Cerebellum (tissue), 4 donors: ENCODE measurements at places on chromosomes 12 and 14. TPM values are rescaled to one million over a fixed set of nuclear protein-coding genes. Genes with fewer than 3 reads are reported as not detected.

HOXC9 gene
- not detected for total RNA-seq

P2RX2 gene
- total RNA-seq: not detected

CISTR gene
- total RNA-seq: not detected

PLEKHG7 gene
- total RNA-seq: not detected

ANKRD33 gene
- 0.09 TPM for total RNA-seq

PARP2 gene
- total RNA-seq: 19.4 TPM

LRFN5 gene
- 84.1 TPM for total RNA-seq

PTHLH gene
- not detected for total RNA-seq

ERP27 gene
- total RNA-seq: not detected

CD27 gene
- not detected for total RNA-seq

NFATC4 gene
- 16.8 TPM for total RNA-seq

NGDN gene
- 33.4 TPM for total RNA-seq

ACSS3 gene
- total RNA-seq: 14.9 TPM

CLEC4D gene
- not detected for total RNA-seq

C12orf50 gene
- 0.36 TPM for total RNA-seq

GUCY2C gene
- 0.09 TPM for total RNA-seq

TMPRSS12 gene
- total RNA-seq: not detected

ITGA7 gene
- 32.1 TPM for total RNA-seq

KRT83 gene
- total RNA-seq: not detected

DHRS2 gene
- 0.27 TPM for total RNA-seq

TMEM253 gene
- not detected for total RNA-seq

KERA gene
- total RNA-seq: 10.0 TPM

KRT72 gene
- not detected for total RNA-seq
